Liver (tissue), 10 donors: ENCODE measurements at places on chromosomes 5 and 9.

DNA sequence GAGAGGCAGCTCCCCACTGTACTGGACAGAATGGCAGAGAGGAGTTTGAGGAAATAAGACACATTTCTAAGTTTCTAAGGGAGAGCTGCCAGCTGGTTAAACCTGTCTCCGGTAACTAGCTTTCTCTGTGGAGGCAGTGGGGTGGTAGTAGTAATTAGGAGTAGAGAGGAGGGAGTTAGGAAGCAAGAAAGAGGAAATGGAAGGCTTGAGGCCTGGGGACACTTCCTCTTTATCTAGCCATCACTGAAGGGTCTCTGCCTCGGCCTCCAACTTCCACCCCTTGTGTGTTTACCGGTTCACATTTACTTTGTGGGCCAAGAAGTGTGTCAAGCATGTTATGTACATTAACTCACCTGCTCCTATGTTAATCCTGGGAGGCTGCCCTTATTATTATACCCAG is 462.2 kb upstream of the DMAC1 start:
- no peak for DNase-seq

DNA sequence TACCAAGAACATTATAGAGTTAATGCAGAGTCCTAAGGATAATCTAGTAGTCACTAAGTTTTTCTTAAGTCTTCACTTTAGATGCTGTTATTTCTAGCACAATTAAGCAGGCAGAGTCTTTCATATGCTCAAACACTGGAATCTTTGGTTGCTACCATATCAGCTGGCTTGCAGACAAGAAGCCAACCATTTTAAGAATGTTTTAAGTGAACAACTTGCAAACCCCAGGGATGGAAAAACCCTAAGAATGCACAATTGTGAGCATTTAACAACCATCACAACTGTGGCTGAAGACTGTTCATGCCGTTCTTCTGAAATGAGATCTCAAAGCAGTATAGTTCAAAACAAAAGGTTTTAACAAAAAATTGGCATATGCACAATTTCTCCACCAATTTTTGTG is 55.1 kb downstream of the CSNK1A1 start:
- no peak for DNase-seq

DNA sequence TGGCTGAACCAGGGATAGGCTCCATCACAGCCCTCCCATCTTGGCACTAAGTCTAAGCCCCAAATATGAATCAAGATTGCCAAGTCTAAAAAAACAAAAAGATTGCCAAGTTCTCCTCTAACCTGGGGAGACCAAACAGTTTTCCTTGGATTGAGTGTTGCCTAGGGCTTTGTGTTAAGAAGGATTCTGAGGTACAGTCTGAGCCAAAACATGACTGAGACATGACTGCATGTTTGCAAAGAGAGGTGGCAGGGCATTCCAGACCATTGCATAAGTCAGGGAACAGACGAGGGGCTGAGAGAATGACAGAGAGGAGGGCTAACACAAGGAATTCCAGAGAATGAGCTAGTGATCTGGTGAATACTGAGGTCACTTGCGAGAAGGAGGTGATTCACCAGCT is 11.4 kb downstream of the LAMC3 start:
- no peak for DNase-seq

DNA sequence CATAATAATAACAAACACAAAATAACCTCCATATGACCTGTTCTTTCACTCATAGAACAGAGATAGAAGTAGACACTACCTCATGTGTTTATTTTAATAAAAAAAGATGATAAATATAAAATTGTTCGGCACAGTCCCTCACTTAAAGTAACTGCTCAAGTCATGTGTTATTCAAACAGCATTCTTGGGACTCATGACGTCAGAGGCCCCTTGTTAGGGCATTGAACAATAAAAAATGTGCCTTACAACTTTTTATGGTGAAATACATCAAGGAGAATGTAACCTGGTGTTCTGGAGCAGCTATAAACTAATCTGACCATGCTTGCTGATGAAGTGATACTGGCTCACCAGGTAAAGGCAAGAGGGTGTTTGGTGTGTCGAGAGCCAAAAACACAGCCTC is 12.2 kb upstream of the NDFIP1 start:
- DNase-seq = no peak

- no peak for DNase-seq
Measured at GRCh38 chr5:88502179-88503040, 233.8 kb upstream of the TMEM161B start.

GRCh38 chr5:82330530-82331270 is 52.5 kb upstream of the RPS23 start:
- no peak for DNase-seq

- DNase-seq = no peak
Measured at GRCh38 chr9:82410306-82410705, 421.7 kb downstream of the SPATA31D1 start.

- DNase-seq = no peak
Measured at GRCh38 chr9:11192993-11193392, 580.2 kb upstream of the PTPRD start.

DNA sequence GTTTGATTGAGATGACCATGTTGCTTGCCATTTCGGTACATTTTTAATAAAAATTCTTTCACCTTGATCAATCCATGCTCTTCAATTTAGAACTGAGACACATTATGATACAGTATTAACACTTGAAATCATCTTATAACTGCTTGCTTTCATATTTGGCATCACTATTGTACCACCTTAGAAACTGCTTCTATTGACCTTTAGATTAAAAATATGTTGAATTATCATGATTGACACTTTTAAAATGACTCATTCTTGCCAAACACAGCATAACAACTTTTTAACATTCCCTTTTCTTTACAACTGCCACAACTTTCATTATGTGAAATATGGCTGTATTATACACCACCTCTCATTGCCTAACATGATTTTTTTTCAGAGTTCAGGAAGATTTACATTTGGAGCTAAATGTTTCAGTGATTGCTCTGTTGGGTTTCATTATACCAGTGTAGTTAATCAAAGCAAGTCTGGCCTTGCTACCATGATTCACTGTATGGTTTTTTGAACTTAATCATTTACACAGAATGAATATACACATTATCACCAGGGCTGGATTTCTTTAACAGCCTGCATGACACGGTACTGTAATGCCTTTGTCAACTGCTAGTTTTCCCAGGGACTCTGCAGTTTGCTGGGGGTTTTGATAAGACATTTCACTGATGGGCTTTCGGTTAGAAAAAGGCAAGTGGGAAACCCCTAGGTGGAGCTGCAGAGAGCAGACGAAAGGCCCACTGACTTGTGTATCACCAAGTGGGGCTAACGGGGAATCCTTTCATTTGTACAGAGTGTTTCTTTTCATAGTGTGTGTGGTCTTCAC is 93.6 kb upstream of the TLE4 start:
- no peak for DNase-seq
